ENCODE measurements at places on chromosomes 3 and 15. TPM values are rescaled to one million over a fixed set of nuclear protein-coding genes. Genes with fewer than 3 reads are reported as not detected.

Gene GABRG3
- total RNA-seq = not detected

Gene DAPK2
- 14.9 TPM for total RNA-seq

Gene SLC9A9
- 23.4 TPM for total RNA-seq

Gene SH2D7
- not detected for total RNA-seq

Gene DOCK3
- 1.0 TPM for total RNA-seq

Gene GABRR3
- not detected for total RNA-seq

Gene PRSS50
- not detected for total RNA-seq

Gene LXN
- total RNA-seq = 77.1 TPM

Gene WNT5A
- total RNA-seq = 2.5 TPM
